ENCODE measurements at places on chromosomes 11 and 22.

GRCh38 chr11:108788565-108789199 is 123.8 kb downstream of the DDX10 start:
- no peak for DNase-seq

GRCh38 chr11:122853971-122854446 is 15.7 kb downstream of the CRTAM start:
- no peak for DNase-seq

DNA sequence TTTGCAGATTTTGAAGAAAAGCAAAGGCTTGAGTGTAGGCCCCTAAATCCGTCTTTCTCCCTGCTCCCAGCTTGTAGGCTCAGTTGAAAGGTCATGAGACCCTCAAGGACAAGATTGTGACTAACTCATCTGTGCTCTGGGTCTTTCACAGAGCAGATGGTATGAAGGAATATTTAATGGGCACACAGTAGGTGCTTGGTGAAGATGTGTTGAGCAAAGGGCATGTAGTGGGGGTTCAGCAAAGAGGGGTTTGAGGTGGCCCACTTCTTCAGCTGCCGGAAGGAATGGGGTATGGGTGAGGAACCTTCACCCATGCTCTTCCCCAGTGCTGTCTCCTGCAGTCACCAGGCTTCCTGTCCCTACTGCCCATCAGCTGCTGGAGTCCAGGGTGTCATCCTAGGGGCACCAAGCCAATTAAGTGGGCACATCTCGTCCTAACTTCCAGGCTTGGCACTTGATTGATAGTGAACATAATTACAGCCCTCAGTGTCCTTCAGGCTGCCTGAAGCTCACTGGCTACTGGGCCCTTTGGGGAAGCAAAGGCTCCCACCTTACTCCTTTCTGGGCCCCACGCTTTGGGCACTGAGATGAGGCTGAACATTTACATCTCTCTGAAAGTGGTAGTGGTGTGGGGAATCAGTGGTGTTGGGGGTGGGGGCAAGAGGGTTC is 15.0 kb downstream of the DGAT2 start:
- no peak for DNase-seq

- no peak for DNase-seq
These were observed 25.3 kb downstream of the PPARA start for GRCh38 chr22:46175631-46176030.

DNA sequence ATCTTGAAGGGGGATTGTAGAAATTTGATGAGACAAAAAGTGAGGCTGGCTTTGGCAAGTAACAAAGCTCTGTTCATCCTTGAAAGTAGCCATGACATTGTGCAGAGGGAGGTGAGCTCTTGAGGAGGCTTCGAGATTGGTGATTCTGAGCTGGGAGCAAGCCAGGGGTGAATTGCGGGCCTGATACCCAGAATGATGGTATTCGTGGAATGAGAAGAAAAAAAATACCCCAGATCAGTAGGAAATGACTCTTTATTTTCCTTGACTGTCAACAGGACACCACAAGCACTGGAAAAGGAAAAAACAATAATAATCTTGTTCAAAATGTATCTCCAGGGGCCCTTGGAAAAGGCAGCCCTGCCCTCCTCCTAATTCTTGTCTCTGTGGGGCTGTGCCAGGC is 62.7 kb downstream of the TSPAN18 start:
- no peak for DNase-seq

Data from stimulated activated CD8-positive, alpha-beta memory T cell treated with anti-CD3 and anti-CD28 coated beads, Interleukin-2, amount 100 ng/mL, for 48 hours (primary cell).